Activated naive CD4-positive, alpha-beta T cell treated with anti-CD3 and anti-CD28 coated beads, Interleukin-2, amount 50 U/mL, for 16 hours (primary cell): ENCODE measurements at places on chromosomes 12 and 14.

DNA sequence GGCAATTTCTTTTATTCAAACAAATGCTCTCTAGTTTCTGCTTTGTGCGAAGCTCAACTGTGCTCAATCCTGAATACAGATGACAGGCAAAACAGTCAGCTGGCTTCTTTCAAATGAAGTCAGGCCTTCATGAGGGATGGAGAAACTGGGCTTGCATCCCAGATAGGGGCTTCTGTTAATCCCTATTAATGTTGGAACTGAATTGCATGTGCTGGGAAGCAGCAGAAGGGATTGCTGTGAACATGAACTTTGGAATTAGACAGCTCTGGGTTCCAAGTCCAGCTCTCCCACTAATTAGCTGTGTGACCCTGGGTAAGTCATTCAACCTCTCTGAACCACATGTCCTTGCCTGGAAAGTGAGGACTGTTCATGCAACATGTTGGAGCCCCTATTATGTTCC is 21.1 kb upstream of the CORO1C start:
- DNase-seq: no peak

GRCh38 chr12:93128332-93128707 is 199.2 kb upstream of the EEA1 start:
- DNase-seq: no peak

GRCh38 chr12:56040151-56040550 is 1.6 kb upstream of the RPS26 start:
- DNase-seq: no peak

GRCh38 chr12:57733928-57734327 is 4.6 kb downstream of the AGAP2 start:
- DNase-seq: no peak

DNA sequence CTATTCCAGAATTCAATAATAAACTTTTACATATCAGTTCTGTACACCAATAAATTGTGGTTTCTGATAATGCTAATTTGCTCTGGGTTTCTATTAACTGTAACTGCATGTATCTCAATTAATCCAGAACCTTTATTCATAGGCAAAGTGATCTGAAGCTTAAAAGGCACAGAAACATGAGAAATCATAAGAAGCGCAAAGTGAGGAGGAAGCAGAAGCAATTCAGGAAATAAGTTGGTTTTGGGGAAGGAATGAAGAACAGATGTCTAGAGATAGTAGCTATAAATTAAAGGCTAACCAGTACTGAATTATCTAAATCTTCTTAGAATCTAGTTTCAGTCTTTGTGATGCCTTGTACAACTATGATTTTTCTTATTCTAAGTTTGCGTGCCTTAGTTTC is 24.6 kb downstream of the KERA start:
- no peak for DNase-seq
